EH (cell line): ENCODE measurements at places on chromosomes 4 and X.

DNA sequence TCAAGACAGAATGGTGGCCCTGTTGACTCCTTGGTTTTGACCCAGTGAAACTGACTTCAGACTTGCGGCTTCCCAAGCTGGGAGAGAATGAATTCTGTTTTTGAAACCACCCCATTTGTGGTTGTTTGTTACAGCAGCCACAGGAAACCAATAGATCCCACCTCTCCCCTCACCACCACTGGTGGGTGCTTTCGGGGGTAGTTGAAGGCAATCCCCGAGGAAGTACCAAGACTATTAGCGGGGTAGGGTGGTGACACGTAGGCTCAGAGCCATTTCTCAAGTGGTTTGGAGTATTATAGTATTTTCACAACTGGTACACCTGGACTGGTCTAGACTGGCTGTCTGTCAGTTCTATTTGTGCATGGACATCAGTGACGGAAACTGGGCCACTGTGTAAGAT lies 189.1 kb upstream of the RBPJ start:
- DNase-seq: no peak

DNA sequence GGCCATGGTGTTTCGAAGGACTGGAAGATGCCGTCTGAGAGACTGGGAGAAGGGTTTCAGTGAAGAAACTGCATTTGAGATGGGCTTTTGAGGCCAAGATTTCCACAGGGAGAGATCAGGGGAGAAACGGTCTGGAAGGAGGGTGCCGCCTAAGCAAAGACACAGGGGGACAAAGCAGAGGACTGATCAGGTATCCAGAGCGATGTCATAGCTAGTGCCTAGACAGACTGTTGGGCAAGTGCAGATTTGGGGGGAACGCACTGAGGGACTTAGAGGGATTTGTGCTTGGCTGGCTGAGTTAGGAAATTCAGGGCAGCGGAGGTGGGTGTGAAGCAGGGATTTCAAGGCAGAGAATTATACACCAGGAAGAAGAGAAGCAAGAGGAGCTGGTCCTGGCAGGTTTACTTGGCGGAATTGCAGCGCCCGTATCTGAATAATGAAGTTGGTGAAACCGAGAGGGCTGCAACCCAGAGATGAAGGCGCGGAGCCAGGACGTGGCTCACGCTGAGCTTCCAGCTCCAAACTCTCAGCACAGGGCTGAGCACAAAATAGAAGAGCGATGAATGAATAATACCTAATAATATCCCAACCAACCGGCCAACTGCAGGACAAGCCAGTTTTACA lies 106.9 kb downstream of the MAML3 start:
- DNase-seq: no peak

DNA sequence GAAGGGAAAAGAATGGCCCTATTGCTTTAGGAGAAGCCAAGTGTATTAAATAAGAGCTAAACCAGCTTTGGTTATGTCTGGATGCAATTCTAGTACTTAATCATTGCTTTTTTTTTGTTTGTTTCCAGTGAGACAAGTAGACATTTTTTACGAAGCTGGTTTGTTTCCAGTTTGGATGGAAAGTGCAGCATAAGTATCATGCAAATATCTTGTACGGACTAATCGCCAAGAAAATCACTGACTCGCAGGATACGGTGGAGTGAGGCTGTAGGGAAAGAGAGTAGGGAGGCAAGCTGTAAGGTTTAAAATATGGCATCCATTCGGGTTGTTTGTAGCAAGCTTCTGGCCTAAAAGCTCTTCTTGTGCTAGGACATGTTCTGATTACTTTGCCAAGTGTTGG lies 64.8 kb downstream of the HPGD start:
- DNase-seq: no peak

DNA sequence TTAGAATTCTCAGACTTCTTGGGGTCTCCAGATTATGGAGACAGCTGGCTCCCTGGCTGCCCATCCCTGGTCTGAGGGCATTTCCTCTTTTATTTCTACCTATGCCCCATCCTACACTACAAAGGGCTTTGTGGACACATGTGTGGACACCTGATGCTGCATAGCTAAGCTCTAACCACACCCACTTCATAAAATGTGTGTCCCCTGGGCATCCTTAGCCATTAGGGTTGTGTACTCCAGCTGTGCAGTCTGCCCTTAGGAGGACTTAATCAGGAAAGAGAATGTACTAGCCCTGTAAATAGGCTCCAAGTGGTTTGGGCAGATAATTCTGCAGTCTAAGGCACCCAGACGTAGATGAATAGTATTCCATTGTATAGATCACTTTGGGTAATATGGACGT lies 47.0 kb downstream of the COQ2 start:
- no peak for DNase-seq

DNA sequence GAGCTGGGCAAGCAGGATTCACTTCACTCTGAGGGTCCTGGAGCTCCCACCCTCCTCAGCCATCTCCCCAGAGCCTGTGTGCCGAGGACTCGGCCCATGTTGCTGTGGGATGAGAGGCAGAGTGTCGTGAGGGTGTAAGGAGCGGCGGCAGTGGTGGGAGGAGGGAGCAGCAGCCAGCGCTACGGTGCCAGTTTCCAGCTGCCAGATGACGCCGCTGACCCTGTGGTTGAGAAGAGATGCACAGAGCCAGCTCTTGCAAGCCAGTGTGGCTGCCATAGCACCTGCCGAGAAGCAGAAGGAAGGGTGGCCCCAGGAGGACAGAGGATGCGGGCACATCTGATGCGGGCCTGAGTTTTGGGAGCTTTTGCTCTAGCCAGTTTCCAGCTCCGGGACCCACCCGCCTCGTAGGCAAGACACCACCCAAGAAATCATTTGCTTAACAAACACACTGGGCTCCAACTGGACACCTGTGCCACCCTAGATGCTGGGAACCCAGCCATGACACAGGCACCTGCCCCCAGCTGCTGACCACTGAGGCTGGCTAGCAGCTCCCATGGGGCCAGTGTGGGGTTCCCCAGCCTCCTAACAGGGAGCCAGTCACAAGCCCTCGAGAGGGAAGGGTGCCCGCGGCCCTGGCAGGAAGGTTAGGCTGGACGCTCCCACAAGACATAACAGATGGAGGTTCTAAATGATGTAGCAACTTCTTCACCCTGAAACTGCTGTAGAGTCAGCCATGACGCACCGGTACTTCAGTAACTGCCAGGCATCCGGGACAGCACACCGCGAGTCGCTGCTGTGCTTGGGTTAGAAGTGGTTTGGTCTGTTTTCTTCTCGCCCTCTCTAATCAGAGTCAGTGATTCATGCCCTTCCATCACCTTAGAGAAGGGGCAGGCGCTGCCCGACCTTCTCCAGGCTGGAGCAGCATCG lies 8.9 kb downstream of the MSANTD1 start:
- DNase-seq: peak; percentile 47

DNA sequence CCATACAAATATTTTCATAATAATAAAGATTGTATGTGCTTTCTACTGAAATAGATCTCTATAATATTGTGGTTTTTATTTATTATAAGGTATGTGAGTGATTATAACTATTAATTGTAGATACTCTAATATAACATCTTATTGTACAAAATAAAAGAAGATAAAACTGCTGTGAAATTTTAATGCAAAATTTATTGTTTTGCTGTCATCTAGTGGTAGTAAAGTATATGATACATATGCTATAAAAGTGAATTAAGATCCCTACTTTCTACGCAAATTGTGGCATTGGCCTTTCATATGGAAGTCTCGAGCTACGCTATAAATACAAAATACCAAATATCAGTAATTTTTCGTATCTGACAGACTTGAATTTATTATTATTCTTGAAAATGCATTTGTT lies 19.3 kb downstream of the YIPF7 start:
- no peak for DNase-seq
